Pericardium fibroblast (primary cell): ENCODE measurements at places on chromosomes 7 and 10. TPM values are rescaled to one million over a fixed set of nuclear protein-coding genes. Genes with fewer than 3 reads are reported as not detected.

Gene UNC5B
- total RNA-seq, result 26.0 and 35.2 TPM in 2 replicates

Gene CUL2
- 15.5 and 17.6 TPM in 2 replicates for total RNA-seq

Gene INSYN2A
- total RNA-seq, result under 0.01 TPM in 2 replicates

Gene GBX1
- not detected in 2 replicates for total RNA-seq

Gene HTR5A
- not detected in 2 replicates for total RNA-seq

Gene UPK3B
- 8.6 TPM in 1 of 2 replicates, not detected in the other for total RNA-seq

Gene HOXA1
- 0.23 and 3.3 TPM in 2 replicates for total RNA-seq

Gene TAF6
- 40.3 and 63.7 TPM in 2 replicates for total RNA-seq

Gene AS3MT
- total RNA-seq, result 0.70 and 1.0 TPM in 2 replicates

Gene SPDYE11
- total RNA-seq, result not detected in 2 replicates

Gene CD36
- total RNA-seq, result 0.77 and 6.2 TPM in 2 replicates

Gene PRTFDC1
- total RNA-seq, result 4.1 and 9.6 TPM in 2 replicates

Gene TDRD1
- 0.23 TPM in 1 of 2 replicates, not detected in the other for total RNA-seq

Gene WIPF3
- total RNA-seq, result 0.17 TPM in 1 of 2 replicates, not detected in the other

Gene NPSR1
- not detected in 2 replicates for total RNA-seq

Gene CRYGN
- under 0.01 TPM in 1 of 2 replicates, not detected in the other for total RNA-seq

Gene TWIST1
- 41.0 and 70.1 TPM in 2 replicates for total RNA-seq

Gene PIP
- total RNA-seq, result not detected in 2 replicates

Gene TRIL
- 6.5 and 7.6 TPM in 2 replicates for total RNA-seq

Gene GIMAP5
- total RNA-seq, result not detected in 2 replicates

Gene CUBN
- total RNA-seq, result 0.47 and 0.77 TPM in 2 replicates

Gene HTR7
- 0.35 and 5.5 TPM in 2 replicates for total RNA-seq

Gene CUZD1
- total RNA-seq, result 0.85 TPM in 1 of 2 replicates, not detected in the other

Gene HABP2
- total RNA-seq, result not detected in 2 replicates

Gene SLC29A4
- 4.1 and 4.3 TPM in 2 replicates for total RNA-seq

Gene HMX3
- total RNA-seq, result not detected in 2 replicates

Gene SPDYE9
- total RNA-seq, result not detected in 2 replicates

Gene INA
- 0.09 and 0.12 TPM in 2 replicates for total RNA-seq

Gene DYNC1I1
- total RNA-seq, result 0.12 TPM in 1 of 2 replicates, not detected in the other

Gene ADGRA1
- 0.09 TPM in 1 of 2 replicates, not detected in the other for total RNA-seq

Gene ZNF467
- total RNA-seq, result 9.3 and 14.0 TPM in 2 replicates

Gene PLA2G12B
- total RNA-seq, result not detected in 2 replicates

Gene PNLIPRP1
- not detected in 2 replicates for total RNA-seq

Gene C10orf143
- 0.77 and 1.1 TPM in 2 replicates for total RNA-seq

Gene MMD2
- total RNA-seq, result not detected in 2 replicates

Gene CYP51A1
- total RNA-seq, result 129 and 166 TPM in 2 replicates
